ENCODE measurements at places on chromosomes 1 and 21.

- peak; percentile 32 for DNase-seq
Measured at GRCh38 chr1:17118706-17119075, 560 bp downstream of the PADI2 start.

DNA sequence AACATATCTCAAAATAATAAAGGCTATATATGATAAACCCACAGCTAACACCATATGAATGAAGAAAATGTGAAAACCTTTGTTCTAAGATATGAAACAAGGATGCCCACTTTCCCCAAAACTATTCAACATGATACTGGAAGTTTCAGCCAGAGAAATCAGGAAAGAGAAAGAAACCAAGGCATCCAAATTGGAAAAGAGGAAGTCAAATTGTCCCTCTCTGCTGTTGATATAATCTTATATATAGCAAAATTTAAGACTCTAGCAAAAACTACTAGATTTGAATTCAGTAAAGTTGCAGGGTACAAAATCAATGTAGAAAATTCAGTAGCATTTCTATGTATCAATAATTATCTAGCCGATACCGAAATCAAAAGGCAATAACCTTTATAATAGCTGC is 4.3 kb upstream of the OR10Z1 start:
- DNase-seq: no peak

DNA sequence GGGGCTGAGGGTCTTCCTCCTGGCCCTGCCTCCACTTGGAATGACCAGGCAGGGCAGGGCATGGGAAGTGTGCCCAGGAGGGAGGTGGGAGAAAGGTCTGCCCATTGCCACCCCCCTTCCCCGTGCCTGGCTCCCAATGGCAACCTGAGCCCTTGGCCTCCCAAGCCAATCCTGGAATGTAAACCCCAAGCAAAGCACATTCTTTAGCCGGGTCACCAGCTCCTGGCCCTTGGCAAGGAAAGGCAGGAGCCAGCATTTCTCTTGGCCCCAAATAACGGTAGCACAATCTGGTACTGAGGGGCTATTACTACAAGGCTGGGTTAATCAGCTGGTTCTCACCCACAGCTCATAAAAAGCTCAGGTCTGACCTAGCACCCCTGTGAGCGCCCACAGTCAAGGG is 6.9 kb upstream of the NUAK2 start:
- no peak for DNase-seq

GRCh38 chr1:162138599-162139181 is 69.2 kb downstream of the NOS1AP start:
- no peak for DNase-seq

GRCh38 chr1:187624812-187625545 is 796.2 kb downstream of the PLA2G4A start:
- DNase-seq: no peak

GRCh38 chr1:110106013-110106941 is 6.0 kb upstream of the UBL4B start:
- peak; percentile 75 for DNase-seq
